Fibroblast of pulmonary artery (primary cell): ENCODE measurements at places on chromosomes 1 and 21.

DNA sequence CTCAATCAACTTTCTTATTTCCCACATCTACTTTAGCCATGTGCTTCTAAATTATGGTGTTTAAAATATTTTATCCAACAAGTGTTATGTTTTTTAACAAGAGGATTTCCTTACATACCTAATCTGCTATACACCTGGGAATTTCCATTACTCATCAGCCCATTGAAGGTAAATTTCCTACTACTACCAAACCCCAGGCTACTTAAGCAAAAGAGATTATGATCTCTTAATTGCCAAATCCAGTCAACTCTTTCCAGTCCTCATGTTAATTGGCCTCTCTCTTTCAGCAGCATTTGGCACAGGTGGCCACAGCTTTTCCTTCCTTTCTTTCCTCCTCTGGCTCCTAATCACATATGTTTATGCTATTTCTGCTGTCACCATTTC is 5.1 kb upstream of the C1orf162 start:
- no peak for DNase-seq

DNA sequence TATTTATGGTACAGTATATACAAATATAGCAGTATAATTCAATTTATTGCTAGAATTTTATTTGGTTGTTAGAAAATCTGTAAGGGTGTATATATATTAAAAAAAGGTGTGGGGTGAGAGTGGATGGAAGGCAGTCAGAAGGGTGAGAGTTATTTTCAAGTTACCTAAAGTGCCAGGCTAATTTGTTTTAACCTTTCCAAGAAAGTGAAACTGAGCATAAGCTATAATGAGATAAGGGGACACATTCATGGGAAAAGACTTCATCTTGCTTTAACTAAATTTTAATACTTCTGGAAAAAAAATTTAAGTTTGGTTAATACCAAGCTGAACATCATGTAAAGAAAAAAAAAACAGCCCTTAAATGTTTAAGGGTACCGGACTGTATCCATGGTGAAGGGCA is 4.9 kb downstream of the TEX38 start:
- no peak for DNase-seq

GRCh38 chr1:37035796-37036666 is 1.7 kb upstream of the GRIK3 start:
- DNase-seq, result no peak

- DNase-seq, result peak; percentile 56
Measured at GRCh38 chr1:226912587-226913176, 27.4 kb upstream of the COQ8A start.
